ENCODE measurements at places on chromosomes 2 and 18.
A peak's percentile ranks its signal among the peaks of the same experiment; 100 is the strongest.

DNA sequence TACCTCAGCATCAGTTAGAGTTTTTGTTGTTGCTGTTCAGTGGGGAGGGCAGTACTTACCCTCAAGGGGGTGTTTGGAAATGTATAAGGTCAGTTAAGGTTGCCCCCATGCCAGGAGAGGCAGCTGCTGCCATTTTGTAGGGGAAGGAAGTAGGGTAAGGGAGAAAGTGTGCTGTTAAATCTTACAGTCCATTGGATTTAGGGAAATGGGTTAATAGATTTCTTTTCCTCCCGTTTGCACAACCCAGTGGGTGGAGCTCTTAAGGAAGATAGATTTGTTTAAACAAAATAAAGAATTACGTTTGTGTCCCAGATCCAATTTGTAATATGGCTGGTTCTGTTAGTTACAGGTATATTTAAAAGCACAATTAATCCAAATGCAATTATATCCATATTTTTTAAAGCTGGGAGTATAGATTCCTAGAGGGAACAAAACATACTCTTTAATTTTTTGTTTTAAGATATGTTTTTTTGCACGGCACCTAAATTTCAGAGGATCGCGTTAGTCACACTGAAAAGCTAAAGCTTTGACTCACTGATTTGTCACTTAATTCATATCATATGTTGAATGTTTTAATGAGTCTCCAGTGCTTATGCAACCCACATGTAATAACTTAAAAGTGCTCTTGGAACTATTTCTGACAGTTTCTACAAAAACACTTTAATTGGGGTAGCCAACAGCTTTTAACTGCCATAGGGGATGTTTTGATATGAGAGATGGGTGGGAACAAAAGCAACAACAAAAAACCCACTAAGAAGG, 9.0 kb upstream of the CWC22 start:
- no peak for DNase-seq

DNA sequence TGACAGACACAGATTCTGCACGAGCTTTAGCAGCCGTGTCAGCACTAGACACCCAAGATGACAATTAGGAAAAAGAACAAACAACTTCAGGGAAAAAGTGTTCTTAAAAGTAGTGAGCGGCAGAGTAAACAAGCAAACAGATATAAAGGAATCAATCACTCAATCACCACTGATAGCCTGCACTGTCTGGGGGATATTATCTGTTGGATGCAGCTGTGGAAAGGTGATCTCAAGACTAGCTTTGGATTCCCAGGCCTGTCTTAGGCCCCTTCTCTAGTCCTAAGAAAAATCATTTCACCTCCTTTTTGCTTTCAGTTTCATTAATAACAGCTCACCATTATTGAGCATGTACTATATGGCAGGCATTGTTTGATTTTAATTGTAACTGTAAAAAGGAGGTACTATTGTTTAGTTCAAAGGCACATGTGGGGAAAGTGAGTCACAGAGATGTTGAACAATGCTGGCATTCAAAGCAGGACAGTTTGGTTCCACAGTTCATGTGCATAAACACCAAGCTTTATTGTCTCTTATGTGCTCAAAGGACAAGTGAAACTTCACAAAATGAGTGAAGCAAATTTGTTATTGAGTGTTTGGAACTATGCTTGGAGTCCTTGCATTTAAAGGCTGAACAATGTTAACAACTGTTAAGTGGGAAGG, 147.3 kb upstream of the TCF4 start:
- no peak for DNase-seq

DNA sequence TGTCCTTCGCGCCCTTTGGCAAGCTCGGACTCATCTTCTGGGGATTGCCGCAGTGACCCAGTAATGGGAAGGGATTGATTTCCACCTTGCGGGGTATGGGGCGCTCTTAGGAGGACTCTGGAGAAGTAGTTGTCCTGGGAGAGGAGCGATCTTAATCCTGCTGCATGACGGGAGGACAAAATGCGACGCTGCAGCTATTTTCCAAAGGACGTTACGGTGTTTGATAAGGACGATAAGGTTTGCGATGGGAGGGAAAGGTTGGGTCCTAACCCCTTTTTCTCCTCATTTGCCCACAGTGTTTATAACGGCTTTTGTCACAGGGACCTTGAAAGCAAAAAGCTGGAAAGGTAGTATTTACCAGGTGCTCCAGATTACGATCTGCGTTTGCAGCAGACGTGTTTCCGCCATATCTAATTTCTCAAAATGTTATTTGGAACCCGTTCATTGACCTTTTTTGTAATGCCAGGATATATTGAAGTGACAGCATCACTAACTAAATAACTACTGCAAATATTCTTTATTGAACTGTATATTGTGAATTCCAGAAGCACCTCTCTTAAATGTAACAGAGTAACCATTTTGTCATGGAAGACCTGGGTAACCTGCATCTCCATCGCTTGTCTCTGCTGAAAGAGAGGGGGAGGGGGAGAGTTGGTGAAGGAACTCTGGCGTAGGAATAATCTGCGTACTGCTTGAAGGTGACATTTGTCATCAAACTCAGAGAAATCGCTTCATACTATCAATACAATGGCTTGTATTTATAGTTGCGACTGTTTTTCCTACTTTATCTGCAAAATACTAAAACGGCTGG, 590 bp downstream of the MDH1 start:
- peak; percentile 7 for DNase-seq

DNA sequence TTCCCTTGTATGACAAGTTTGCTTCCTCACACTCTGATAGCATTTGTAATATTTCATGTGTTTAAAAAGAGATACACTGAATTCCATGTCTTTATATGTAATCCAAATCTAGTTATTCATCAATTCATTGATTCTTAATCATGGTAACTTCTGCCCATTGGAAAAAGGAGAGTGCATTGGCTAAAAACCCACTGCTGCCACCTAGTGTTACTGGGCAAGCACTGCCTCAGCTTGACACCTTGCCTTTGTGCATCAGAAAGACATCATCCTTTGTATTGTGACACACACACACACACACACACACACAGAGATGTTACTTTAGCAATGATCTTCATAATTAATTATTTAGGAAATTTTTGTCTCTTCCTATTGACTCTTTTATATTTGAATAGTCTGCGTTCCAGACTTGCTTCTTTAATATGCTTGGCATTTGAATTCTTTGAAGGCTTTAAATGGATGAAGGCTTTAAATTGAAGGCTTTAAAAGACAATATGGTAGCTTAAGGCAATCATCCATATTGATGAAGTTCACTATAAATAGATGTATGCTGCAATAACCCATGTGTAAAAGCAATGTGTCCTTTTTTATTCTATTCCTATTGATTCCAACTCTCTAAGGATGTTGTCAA, 414.2 kb upstream of the CHST9 start:
- no peak for DNase-seq

GRCh38 chr2:8860239-8860638, 22.8 kb upstream of the KIDINS220 start:
- DNase-seq: no peak

GRCh38 chr2:65595630-65596029, 163.2 kb upstream of the SPRED2 start:
- DNase-seq: no peak

GRCh38 chr2:158603205-158603604, 146.5 kb downstream of the PKP4 start:
- no peak for DNase-seq

DNA sequence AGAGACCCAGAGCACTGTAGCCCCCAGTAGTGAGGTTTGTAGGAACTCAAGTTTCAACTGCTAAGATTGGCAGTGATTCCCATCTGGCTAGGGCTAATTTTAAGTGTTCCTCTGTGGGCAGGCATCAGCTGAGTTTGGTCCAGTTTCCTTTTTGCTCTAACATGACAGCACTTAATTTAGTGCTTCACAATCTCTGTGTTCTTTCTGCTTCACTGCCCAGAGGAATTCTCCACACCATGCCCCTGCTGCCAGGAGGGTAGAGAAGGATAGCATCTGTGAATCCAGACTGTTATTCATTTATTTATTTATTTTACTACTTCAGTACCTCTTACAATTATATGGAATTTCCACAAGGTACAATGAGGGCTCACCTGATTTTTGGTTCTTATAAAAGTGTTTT, 549.9 kb upstream of the FSIP2 start:
- DNase-seq: no peak
